ENCODE measurements at places on chromosomes 4 and X. TPM values are rescaled to one million over a fixed set of nuclear protein-coding genes. Genes with fewer than 3 reads are reported as not detected.
A peak's percentile ranks its signal among the peaks of the same experiment; 100 is the strongest.

The FGFR3 gene
- total RNA-seq = 11.3 TPM

GRCh38 chr4:30717208-30718020 lies 2.8 kb upstream of the PCDH7 start:
- H3K4me3 ChIP-seq = peak overlapping the region; percentile 86
- no peaks in the 10 kb centered on the region for H3K36me3 ChIP-seq
- peak; percentile 50 for DNase-seq
- H3K4me1 ChIP-seq = peaks cover 17% of the 10 kb centered on the region

The PLK4 gene
- 5.6 TPM for total RNA-seq

The FHL1 gene
- total RNA-seq = 161 TPM

- no peak for DNase-seq
Measured at GRCh38 chrX:154064637-154065435, 32.7 kb downstream of the MECP2 start.

The MSX1 gene
- 0.22 TPM for total RNA-seq

DNA sequence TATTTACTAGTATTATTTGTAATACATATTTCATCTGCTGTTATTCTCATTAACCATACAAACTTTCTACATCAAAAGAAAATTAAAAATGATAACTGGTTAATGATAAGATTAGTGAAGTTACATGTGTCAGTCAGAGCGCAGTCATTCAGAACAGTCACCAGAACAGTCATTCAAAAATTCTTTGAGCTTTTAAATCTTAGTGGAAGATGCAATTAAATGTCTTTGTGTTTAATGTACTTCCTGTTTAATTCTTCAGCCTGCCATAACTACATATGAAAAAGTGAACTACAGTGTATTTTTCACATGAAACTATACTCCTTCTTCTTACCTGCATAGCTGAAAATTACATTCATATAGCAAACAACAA lies 179.7 kb upstream of the NDST4 start:
- DNase-seq = no peak
- H3K27me3 ChIP-seq = no peaks in the 10 kb centered on the region
- no peak overlapping the region for H3K27ac ChIP-seq
- no peaks in the 10 kb centered on the region for H3K4me1 ChIP-seq
- no peak overlapping the region for H3K4me3 ChIP-seq
- no peaks in the 10 kb centered on the region for H3K36me3 ChIP-seq

GRCh38 chr4:52126966-52127365 lies 75.9 kb downstream of the SPATA18 start:
- H3K27me3 ChIP-seq = no peaks in the 10 kb centered on the region
- H3K27ac ChIP-seq = peak overlapping the region; percentile 13
- peaks cover 9% of the 10 kb centered on the region for H3K4me1 ChIP-seq

- no peak overlapping the region for H3K4me3 ChIP-seq
- no peaks in the 10 kb centered on the region for H3K4me1 ChIP-seq
- no peaks in the 10 kb centered on the region for H3K36me3 ChIP-seq
- no peak overlapping the region for H3K27ac ChIP-seq
- DNase-seq = no peak
- H3K27me3 ChIP-seq = no peaks in the 10 kb centered on the region
Measured at GRCh38 chrX:13741695-13742094, 7.1 kb downstream of the OFD1 start.

DNA sequence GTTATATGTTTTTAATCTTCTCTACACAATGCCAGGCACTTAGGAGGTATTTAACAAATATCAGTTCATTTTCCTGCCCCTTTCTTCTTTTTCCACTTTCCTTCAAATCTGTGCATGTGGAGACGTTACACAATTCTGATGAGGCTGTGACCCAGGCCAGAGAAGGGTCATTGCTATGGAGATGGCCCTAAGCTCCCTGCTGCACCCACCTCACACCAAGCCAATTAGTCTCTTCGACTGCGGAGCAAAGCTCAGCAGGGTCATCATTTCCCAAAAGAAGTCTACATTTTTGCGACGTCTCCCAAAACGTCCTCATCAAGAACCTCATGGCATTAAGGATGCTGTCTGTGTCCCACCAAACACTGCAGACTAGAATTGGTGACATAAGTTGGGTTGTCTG lies 28.9 kb upstream of the VEGFD start:
- DNase-seq = no peak
- H3K27ac ChIP-seq = no peak overlapping the region
- no peaks in the 10 kb centered on the region for H3K36me3 ChIP-seq
- H3K4me3 ChIP-seq = no peak overlapping the region
- H3K4me1 ChIP-seq = peaks cover 4% of the 10 kb centered on the region

- DNase-seq = peak; percentile 72
- H3K27ac ChIP-seq = no peak within 1 kb of the TSS
- no peaks in the 10 kb centered on the region for H3K4me1 ChIP-seq
- peaks cover under 1% of the 10 kb centered on the region for H3K36me3 ChIP-seq
- no peak within 1 kb of the TSS for H3K4me3 ChIP-seq
Measured at GRCh38 chr4:2059046-2059725, at the start of gene NAT8L. TSS of gene NAT8L (plus strand) at chr4:2059327. CDS start at chr4:2059512, 185 bp downstream.

Data from glutamatergic neuron (in vitro differentiated cells).